ENCODE measurements at places on chromosomes 12 and 14. TPM values are rescaled to one million over a fixed set of nuclear protein-coding genes. Genes with fewer than 3 reads are reported as not detected.

Gene RASSF8
- 116 TPM for total RNA-seq

Gene TESPA1
- not detected for total RNA-seq

Gene KRT81
- 40.6 TPM for total RNA-seq

Gene BMAL2
- total RNA-seq: 10.9 TPM

Gene PLEKHG7
- total RNA-seq: not detected

Gene EID3
- 19.0 TPM for total RNA-seq

Gene SMIM10L1
- 9.3 TPM for total RNA-seq

Gene KERA
- not detected for total RNA-seq

Gene EFS
- 0.05 TPM for total RNA-seq

Gene MYH7
- not detected for total RNA-seq

Gene NANOG
- not detected for total RNA-seq

Gene C12orf56
- 0.40 TPM for total RNA-seq

Gene SAMD15
- 0.75 TPM for total RNA-seq

Gene OTX2
- not detected for total RNA-seq

Gene NPFF
- total RNA-seq: 1.0 TPM

Gene LRTM2
- total RNA-seq: not detected

Gene CD69
- total RNA-seq: not detected

Gene SOAT2
- not detected for total RNA-seq

Gene FAM186B
- total RNA-seq: 0.23 TPM

Gene DNAJC22
- total RNA-seq: 2.2 TPM

Gene FITM1
- 0.45 TPM for total RNA-seq

Gene CACNB3
- total RNA-seq: 6.3 TPM

Gene NDRG2
- total RNA-seq: 3.4 TPM

Gene SDS
- total RNA-seq: not detected
